Naive thymus-derived CD8-positive, alpha-beta T cell (primary cell): ENCODE measurements at places on chromosomes 3 and 15. TPM values are rescaled to one million over a fixed set of nuclear protein-coding genes. Genes with fewer than 3 reads are reported as not detected.

TRH gene
- not detected for polyA plus RNA-seq

- H3K4me1 ChIP-seq = peaks cover 68% of the 10 kb centered on the region
- DNase-seq = no peak
- H3K4me3 ChIP-seq = peak overlapping the region; percentile 87
- H3K36me3 ChIP-seq = no peaks in the 10 kb centered on the region
- no peaks in the 10 kb centered on the region for H3K27me3 ChIP-seq
These were observed 32.7 kb downstream of the SMAD3 start for GRCh38 chr15:67097930-67098740.

DNA sequence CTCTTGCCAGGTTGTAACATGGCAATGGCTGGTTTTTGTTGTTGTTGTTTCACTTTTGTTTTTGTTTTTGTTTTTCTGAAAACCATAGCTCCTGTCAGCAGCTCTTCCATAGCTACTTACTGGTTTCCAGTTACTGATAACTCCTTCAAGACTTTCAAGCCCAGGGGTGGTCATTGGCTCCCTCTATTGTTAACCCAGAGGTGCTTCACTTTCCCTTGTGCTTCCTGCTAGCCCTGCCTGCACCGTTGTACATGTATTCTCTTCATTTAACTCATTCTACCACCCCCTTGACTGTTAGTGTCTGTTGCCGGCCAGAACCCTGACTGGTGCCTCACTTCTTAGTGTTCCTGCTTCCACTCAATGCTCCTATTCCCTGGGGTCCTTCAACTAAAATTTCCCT, 4.2 kb upstream of the TRAT1 start:
- peaks cover 30% of the 10 kb centered on the region for H3K4me1 ChIP-seq
- DNase-seq = peak; percentile 34
- no peaks in the 10 kb centered on the region for H3K36me3 ChIP-seq
- no peaks in the 10 kb centered on the region for H3K27me3 ChIP-seq
- peak overlapping the region; percentile 74 for H3K27ac ChIP-seq
- H3K4me3 ChIP-seq = no peak overlapping the region

EFCC1 gene
- 0.21 TPM for polyA plus RNA-seq

DNA sequence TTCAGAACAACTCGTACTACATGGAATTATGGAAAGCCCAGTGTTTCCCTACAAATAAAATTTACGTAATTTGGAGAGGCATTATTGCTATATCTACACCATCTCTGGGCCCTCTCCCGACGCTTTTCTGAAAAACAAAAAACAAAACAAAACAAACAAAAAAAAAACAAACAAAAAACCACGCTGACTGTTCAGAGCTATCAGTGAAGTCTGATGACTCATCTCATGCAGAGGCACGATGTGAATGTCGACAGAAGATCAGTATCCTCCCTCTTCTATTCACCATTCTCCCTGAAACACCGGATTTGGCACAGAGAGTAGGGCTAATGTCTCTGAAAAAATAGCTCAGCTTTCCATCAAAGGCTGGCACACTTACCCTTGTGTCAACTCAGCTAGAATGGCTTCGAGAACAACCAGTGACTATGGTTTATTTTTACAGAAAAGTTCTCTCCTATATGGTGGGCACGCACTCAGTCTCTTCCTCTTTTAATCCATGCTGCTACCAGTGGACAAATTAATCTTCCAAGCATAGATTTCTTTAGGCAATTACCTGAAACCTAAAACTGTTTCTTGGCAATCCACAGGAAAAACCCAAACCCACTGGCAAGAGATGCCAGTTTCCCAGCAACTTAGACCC, 1.5 kb downstream of the CRBN start:
- H3K27ac ChIP-seq = peak overlapping the region; percentile 91
- no peaks in the 10 kb centered on the region for H3K27me3 ChIP-seq
- peaks cover 58% of the 10 kb centered on the region for H3K4me1 ChIP-seq

STARD5 gene
- 4.5 TPM for polyA plus RNA-seq

DNA sequence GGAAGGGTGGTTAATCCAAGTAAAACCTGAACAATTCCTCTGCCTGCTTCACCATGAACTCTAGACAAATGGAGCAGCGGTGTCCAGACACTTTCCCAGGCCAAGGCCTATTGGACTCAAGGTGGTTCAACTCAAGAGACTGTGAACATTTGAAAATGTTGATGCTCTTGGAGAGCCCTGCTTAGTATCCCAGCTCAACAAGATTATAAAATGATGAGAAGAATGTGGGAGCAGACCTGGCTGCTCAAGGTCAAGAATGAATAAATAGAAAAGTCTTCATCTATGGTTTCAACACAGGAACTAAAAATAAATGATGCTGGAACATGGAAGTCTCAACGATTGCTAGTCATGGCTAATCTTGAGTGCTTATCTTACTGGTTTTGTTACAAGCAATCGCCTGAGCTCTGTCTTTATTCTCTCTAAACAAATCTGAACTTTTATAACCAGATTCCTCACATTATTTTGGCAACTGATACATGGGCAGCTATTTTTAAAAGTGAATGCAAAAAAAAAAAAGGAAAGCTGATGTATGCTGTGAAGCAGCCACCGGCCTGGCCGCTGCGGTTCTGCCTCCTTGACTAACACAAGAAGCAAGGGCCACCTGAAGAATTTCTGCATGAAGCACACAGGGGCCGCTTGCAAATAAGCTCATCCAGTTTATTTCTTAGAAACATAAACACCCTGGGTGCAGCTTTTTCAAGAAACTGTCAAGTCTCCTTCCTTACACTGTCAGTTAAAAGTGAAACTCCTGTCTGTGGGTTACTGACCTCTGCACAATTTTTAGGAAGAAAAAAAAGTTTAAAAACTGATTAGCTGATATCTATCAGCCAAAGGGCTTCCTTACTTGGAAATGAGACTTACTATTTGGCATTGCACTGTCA, 120.1 kb upstream of the ARHGEF3 start:
- DNase-seq = no peak
- H3K4me3 ChIP-seq = peak overlapping the region; percentile 88
- peak overlapping the region; percentile 99 for H3K27ac ChIP-seq
- H3K4me1 ChIP-seq = peaks cover 40% of the 10 kb centered on the region

DNA sequence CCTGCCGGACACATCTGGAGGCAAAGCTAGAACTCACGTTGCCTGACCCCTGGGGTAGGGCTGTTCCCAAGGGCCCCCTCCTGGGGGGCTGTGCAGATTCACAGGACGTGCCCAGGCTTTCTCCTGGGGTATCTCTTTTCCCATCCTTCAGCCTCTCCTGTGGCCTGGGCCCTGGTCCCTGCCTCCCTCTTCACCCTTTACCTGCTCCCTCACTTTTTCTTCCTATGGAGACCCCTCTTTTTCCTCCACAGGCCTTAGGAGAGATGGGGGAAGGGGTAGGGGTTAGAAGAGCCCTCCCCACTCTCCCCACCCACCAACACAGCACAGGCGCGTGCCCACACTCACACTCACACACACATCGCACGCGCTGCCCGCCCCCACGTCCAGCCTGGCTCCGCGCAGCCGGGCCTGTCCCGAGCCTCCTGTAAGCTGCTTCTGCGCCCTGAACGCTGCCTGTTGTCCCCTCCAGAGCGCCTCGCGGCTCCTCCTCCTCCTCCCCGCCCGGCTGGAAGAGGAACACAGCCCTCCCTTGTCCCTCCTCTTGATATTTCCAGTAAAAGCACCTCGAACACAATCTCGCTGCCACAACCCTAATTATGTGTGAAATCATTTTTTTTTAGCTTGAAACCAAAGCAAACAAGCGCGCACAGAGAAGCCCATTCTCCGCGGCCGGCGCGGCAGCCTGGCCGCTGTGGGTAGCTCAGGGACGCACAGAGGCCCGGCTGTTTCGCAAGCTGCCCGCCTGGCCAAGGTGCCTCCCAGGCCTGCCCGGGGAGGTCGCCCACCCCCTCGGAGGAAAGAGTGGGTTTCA, 33.9 kb upstream of the ACAN start:
- H3K27me3 ChIP-seq = peaks cover 32% of the 10 kb centered on the region
- H3K4me1 ChIP-seq = peaks cover 4% of the 10 kb centered on the region
- H3K4me3 ChIP-seq = no peak overlapping the region
- DNase-seq = no peak

BLM gene
- 4.1 TPM for polyA plus RNA-seq

DNA sequence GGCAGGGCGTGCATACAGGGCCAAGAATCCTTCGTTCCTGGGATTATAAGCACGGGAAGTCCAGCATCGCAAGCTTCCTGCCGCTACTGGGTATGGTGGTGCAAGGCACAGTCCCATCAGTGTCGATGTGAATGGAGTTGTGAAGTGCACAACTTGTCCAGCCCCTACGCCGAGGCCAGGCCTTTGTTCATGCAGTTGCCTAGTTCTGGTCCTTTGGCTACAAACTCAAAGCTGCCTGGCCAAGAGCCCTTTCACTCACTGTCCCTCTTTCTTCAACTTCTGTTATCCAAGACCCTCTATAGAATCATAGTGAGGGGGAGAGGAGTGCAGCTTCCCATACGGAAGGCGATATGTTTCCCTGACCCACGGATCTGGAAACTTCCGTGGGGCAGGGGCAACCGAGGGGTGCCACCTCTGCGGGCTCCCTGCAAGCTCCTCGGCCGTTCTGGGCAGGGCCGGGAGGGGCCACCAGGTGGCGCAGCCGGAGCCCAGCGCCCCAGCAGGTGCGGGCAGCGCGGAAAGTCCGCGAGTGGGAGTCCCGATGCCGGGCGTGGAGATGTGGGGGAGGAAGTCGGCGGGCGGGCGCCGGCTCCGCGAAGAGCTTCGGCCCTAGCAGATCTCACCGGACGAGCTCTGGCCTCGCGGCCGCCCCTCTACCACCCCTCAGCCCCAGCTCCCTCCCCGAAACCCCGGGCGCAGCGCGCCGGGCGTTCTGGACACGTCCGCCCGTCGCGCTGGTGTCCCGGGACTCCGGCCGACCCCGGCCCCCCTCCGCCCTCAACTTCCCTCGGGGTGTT, 693 bp downstream of the RASGRP1 start:
- H3K27me3 ChIP-seq = no peaks in the 10 kb centered on the region
- DNase-seq = peak; percentile 82
- peak overlapping the region; percentile 98 for H3K27ac ChIP-seq
- no peaks in the 10 kb centered on the region for H3K36me3 ChIP-seq
- H3K4me3 ChIP-seq = peak overlapping the region; percentile 92
- peaks cover 60% of the 10 kb centered on the region for H3K4me1 ChIP-seq

GRCh38 chr3:62211675-62212429, 161.5 kb downstream of the FEZF2 start:
- peaks cover 6% of the 10 kb centered on the region for H3K4me1 ChIP-seq
- no peak overlapping the region for H3K27ac ChIP-seq
- no peaks in the 10 kb centered on the region for H3K36me3 ChIP-seq
- DNase-seq = no peak
- no peak overlapping the region for H3K4me3 ChIP-seq

GRCh38 chr3:141853629-141854168, 22.7 kb upstream of the ATP1B3 start:
- H3K27me3 ChIP-seq = peaks cover 8% of the 10 kb centered on the region
- H3K27ac ChIP-seq = no peak overlapping the region
- no peak overlapping the region for H3K4me3 ChIP-seq
- DNase-seq = no peak

- H3K4me3 ChIP-seq = no peak overlapping the region
- H3K27ac ChIP-seq = no peak overlapping the region
- no peaks in the 10 kb centered on the region for H3K4me1 ChIP-seq
- peaks cover 6% of the 10 kb centered on the region for H3K27me3 ChIP-seq
These were observed 17.8 kb upstream of the SCAMP5 start for GRCh38 chr15:74977599-74977998.

SLC12A1 gene
- polyA plus RNA-seq = not detected

DNA sequence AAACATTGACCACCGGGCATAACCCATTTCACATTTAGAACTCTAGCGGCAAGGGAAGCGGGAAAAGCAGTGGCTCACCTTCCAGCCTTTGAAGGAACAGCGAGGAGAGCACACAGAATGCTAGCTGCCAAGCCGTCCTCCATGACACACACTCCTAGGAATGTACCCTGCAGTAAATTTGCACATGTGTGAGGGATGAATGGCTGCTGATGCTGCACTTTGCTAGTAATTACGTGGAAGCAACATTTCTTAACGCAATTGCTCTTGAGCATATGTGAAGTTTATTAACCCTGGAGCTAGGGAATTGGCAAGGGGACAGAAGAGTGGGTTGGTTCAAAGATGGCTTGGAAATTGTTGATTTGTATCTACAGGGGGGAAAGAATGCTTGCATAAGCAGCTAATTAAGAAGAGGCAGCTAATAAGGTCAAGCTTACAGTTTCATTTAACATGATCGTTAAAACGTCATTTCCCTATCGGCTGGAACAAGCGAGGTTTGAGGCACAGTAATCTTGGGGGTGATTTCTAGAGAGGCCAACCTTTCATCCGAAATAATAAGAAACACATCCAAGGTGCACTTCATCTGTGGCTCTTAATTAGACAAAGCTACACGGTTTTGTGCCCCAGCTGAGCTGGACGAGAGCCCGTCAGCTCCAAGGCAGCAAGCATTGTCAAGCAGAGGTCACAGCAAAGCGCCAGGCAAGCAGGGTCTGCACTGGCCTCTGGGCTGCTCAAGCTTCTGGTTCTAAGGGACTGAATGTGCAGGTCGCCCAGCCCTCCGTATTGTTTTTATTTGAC, 123.4 kb downstream of the CHSY1 start:
- peak overlapping the region; percentile 95 for H3K27ac ChIP-seq
- H3K36me3 ChIP-seq = no peaks in the 10 kb centered on the region
- peak overlapping the region; percentile 62 for H3K4me3 ChIP-seq
- no peaks in the 10 kb centered on the region for H3K27me3 ChIP-seq
- peaks cover 49% of the 10 kb centered on the region for H3K4me1 ChIP-seq

- H3K4me3 ChIP-seq = no peak overlapping the region
- H3K27me3 ChIP-seq = no peaks in the 10 kb centered on the region
- DNase-seq = no peak
- no peaks in the 10 kb centered on the region for H3K4me1 ChIP-seq
These were observed 69.9 kb downstream of the RYK start for GRCh38 chr3:134180761-134181160.

DNA sequence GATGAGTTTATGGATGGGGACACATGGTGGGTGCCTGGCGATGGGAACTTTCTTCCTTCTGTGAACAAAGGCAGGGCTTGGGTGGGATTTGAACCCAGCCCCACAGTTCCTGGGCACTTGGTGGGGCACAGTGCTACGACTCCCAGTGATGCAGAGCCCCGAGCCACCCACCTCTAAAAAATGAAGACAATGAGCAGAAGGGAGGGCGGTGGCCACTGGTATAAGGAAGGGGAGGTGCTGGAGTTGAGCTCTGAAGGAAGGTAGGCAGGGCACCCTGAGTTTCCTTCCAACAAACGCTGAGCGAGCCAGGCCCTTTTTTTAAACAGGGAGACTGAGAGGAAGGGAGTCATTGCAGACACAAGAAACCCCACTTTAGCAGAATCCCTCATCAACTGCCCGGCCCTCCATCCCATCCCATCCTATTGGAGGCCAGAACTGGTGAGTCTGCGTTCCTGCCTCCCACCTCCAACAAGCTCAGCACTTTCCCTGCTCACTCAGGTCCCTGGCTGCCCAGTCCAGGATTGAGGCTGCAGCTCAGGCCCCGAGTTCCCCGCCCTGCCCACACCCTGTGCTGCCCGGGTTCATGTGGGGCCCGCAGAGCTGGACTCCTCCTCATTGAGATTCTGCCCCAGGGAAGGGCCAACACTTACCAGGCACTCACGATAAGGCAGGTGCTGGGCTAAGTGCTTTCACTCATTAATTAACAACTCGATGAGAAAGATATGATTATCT, 57.3 kb downstream of the LINGO1 start:
- no peak overlapping the region for H3K4me3 ChIP-seq
- no peaks in the 10 kb centered on the region for H3K36me3 ChIP-seq
- DNase-seq = no peak
- no peaks in the 10 kb centered on the region for H3K27me3 ChIP-seq
